RPMI8226 (cell line): ENCODE measurements at places on chromosomes 3 and 15.
A peak's percentile ranks its signal among the peaks of the same experiment; 100 is the strongest.

GRCh38 chr3:138325990-138326389 lies 3.7 kb downstream of the NME9 start:
- DNase-seq = no peak

GRCh38 chr3:185021256-185021655 lies 131.6 kb downstream of the C3orf70 start:
- no peak for DNase-seq

DNA sequence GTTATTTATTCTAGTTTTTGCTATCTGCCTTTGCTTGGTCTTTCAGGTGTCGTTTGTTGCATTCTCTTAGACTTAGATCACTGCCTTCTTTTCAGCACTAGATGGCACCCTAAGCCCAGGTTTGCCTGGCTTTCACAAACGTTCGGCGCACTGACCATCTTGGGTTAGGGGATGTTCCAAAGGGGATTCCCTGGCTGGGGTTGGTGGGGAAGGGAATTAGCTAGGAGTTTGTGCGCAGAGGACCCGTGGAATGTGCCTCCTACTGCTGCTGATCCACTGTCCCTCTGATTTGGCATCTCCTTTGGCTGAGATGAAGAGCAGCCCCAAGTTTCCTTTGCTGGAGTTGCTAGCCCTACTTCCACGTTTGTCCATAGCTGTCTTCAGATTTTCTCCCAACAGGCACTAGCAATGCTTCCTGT lies 33.9 kb downstream of the PFN2 start:
- peak; percentile 65 for DNase-seq

DNA sequence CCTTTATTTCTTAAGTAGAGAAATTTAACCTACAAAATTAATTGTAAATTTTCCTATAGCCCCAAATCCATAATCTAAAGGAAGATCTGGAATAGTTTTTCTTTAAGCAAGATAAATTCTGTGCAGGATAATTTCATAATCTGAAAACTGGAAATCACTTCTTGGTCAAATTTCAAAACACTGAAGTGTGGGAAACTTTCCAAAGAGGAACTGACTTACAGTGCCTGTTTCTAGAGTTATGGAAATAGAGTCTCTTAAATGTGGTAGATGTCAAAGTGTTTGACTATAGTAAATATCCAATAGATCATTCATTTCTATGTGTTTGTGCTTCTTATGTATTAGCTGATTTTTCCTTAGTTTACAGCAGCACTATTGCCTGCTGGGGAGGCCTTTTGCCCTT lies 1.6 kb upstream of the P2RY13 start:
- DNase-seq = no peak

DNA sequence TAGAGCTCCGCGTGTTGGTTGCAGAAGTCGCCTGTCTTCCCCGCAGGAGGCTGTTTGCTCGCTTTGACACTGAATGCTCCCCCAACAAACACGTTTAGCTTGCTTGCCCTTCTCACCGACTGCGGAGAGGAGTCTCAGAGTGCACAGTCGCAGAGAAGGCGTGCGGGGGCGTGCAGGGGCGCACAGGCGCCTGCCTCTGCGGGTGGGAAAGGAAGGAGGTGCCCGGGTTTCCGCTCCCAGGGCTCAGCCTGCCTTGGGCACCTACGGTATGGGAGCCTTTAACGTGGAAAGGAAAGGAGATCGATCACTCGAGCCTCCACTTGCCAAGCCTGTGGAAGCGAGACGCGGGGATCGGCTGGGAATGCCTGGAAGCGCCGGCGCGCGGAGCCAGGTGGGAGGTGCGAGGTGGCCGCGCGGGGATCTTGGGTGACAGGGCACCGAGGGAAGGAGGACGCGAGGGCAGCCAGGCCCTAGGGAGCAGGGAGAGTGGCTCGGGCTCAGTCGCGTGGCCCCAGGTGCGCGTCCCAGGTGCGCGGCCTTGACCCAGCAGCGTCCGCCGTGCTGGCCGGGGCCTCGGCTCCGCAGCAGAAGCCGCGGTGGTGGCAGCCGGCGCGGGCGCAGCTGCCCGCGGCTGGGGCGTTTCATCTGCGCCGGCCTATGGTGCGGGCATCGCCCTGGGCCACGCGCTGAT lies at the start of gene FAN1:
FAN1 (plus strand) TSS at position 419 of the 691 bp plus-strand sequence. CDS start 749 bp downstream, outside the sequence.
- DNase-seq = peak; percentile 82
